MM.1S (cell line): ENCODE measurements at places on chromosomes 13 and 19.

DNA sequence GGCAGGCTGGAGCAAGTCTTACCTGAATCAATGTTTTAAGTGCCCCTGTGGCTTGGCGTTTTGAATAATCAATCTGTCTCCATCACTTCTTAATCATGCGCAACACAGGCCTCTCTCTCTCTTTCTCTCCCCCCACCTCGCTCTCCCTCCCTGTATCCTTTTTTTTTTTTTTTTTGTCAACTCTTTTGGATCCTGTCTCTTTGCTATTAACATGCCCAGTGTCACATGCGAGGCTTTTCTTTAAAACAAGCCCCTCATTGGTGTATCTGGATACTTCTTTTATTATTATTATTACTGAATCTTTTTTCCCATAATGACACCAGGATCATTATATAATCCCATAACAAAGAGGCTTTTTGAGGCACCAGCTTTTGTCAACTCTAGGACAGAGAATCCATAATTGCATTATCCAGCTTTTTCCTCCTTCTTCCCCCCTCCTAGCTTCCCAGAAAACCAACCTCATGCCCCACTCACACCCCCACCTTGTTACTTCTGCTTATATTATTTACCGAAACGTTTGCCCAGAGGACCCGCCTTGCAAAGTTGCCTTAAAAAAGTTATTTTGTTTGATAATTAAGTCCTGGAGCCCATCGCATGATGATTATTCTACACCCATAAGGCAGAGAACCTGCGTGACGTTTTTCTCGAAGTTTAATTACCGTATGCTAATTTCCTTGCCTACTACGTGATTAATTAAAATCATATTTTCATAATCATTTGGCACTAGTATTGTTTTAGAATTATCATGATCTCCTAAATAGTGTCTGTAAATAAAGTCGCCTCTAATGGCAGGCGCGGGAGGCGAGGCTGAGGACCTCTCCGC lies 148.1 kb upstream of the ZNF536 start:
- no peak for DNase-seq
- H3K36me3 ChIP-seq, result no peaks in the 10 kb centered on the region
- no peaks in the 10 kb centered on the region for H3K4me1 ChIP-seq
- no peak overlapping the region for H3K27ac ChIP-seq
- H3K27me3 ChIP-seq, result peaks cover 85% of the 10 kb centered on the region

GRCh38 chr19:12639901-12640613 lies 26.5 kb downstream of the MAN2B1 start:
- no peaks in the 10 kb centered on the region for H3K36me3 ChIP-seq
- H3K4me1 ChIP-seq, result no peaks in the 10 kb centered on the region

DNA sequence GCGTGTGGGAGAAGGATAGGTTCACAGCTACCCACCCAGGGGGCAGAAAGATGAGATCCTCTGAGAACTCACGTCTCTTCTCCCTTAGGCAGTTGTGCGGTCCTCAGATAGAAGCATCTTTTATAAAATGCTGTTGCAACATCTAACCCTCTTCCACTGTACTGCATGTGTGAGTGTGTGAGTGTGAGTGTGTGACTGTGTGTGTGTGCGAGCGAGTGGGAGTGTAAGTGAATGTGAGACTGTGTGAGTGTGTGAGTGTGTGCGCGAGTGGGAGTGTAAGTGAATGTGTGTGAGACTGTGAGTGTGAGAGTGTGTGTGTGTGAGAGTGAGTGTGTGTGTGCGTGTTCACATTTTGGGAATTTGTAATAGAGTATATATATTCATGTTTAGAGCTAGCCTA lies 55.6 kb upstream of the F7 start:
- peaks cover 7% of the 10 kb centered on the region; the same call in 1 of the 2 replicates for H3K4me1 ChIP-seq
- peaks cover 97% of the 10 kb centered on the region for H3K27me3 ChIP-seq
- no peak overlapping the region for H3K4me3 ChIP-seq
- H3K36me3 ChIP-seq, result no peaks in the 10 kb centered on the region
- H3K27ac ChIP-seq, result no peak overlapping the region
- DNase-seq, result no peak

DNA sequence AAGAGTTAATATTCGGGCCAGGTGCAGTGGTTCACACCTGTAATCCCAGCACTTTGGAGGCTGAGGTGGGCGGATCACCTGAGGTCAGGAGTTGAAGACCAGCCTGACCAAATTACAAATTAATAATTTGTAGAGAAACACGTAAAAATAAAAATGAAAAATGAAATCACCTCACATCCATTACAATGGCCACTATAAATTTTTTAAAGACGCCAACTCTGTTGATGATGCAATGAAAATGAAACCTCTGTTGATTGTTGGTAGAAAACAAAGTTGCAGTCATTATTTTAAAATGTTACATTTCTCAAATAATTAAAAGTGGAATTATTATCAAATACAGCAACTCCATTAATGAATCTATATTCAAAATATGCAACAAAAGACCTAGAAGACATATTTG lies 26.8 kb downstream of the ZNF100 start:
- no peak for DNase-seq
- no peaks in the 10 kb centered on the region for H3K36me3 ChIP-seq
- no peaks in the 10 kb centered on the region for H3K27me3 ChIP-seq
- H3K27ac ChIP-seq, result no peak overlapping the region
- no peaks in the 10 kb centered on the region for H3K4me1 ChIP-seq
- no peak overlapping the region for H3K4me3 ChIP-seq

DNA sequence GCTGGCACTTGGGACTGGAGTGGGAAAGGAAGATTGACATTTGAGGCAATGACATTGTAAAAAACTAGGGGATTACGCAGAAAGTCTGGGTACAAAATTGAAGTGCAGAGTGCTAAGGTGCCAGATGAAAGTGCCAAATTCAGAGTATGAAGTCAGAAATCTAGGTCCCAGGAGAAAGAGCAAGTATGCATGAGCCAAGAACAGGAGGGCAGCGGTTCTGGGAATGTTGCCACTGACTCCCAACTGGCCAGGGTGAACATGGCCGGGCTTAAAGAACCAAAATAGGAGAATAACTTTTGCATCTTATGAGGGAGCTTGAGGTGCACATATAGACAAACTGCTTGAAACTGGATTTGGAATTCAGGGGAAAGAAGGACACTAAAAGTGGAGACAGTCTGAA lies 495.8 kb upstream of the KLF12 start:
- no peak overlapping the region for H3K27ac ChIP-seq
- no peaks in the 10 kb centered on the region for H3K4me1 ChIP-seq
- H3K4me3 ChIP-seq, result no peak overlapping the region
- no peaks in the 10 kb centered on the region for H3K27me3 ChIP-seq

DNA sequence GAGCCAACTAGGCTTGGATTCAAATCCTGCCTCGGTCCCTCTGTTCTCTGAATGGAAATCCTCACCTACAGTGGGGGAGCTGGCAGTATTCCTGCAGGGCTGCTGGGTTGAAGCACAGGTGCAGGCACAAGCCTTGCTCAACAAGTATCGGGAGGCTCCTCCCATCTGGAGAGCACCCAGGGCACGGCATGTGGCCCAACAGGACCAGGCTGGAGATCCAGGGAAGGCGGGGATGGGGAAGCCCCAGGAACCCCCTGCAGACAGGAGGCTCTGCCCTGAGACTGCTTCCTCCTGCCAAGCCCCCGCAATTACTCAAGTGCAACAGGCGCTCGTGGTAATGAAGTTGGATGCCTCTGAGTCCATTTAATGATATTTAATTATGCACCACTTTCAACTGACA lies 128.0 kb upstream of the VSTM2B start:
- H3K4me3 ChIP-seq, result no peak overlapping the region
- DNase-seq, result no peak
- H3K36me3 ChIP-seq, result no peaks in the 10 kb centered on the region
- H3K4me1 ChIP-seq, result no peaks in the 10 kb centered on the region

GRCh38 chr19:35915443-35915842 lies 7.3 kb upstream of the TYROBP start:
- DNase-seq, result no peak
- H3K27me3 ChIP-seq, result peaks cover 62% of the 10 kb centered on the region
- H3K4me3 ChIP-seq, result no peak overlapping the region
- H3K27ac ChIP-seq, result no peak overlapping the region
- H3K4me1 ChIP-seq, result no peaks in the 10 kb centered on the region

GRCh38 chr19:4624733-4625362 lies 14.5 kb upstream of the TNFAIP8L1 start:
- H3K36me3 ChIP-seq, result no peaks in the 10 kb centered on the region
- no peak for DNase-seq
- no peak overlapping the region for H3K27ac ChIP-seq
- no peaks in the 10 kb centered on the region for H3K4me1 ChIP-seq
- H3K27me3 ChIP-seq, result peaks cover 86% of the 10 kb centered on the region

GRCh38 chr19:14830702-14831101 lies 4.3 kb downstream of the OR7A5 start:
- no peak overlapping the region for H3K27ac ChIP-seq
- no peaks in the 10 kb centered on the region for H3K36me3 ChIP-seq
- peaks cover 83% of the 10 kb centered on the region for H3K27me3 ChIP-seq
- no peak overlapping the region for H3K4me3 ChIP-seq
- no peaks in the 10 kb centered on the region for H3K4me1 ChIP-seq
- no peak for DNase-seq

GRCh38 chr19:31271306-31271911 lies 77.8 kb downstream of the TSHZ3 start:
- H3K36me3 ChIP-seq, result no peaks in the 10 kb centered on the region
- no peaks in the 10 kb centered on the region for H3K4me1 ChIP-seq
- no peak for DNase-seq

DNA sequence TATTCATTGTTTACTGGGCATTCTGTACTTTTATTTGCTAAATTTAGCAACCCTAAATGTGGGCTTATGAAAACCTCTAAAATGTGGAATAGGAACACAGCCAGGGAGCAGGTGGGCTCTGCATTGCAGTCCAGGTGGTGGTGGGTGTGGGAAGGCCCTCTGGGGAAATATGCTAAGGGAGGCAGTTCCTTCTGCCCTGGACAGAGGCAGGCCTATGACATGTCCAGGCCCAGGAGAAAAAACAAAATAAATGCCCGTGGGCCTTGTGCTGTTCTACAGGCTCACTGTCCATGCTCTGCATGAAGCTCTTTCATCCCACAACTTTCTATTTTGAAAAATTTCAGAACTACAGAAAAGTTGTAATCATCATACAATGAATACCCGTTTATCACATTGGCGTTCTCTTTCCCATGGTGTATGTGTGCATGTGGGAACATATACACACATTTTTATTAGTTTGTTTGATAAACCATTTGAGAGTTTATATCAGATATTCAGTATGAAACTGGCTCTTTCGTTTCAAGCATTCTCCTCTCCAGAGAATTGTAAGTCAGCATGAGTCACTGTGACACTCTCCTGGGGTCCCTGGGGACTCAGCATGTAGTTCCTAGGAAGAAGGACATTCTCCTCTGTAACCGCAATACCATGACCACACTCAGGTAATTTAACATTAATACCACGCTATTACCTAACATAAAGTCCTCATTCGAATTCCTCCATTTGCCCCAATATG lies 505.3 kb downstream of the COG6 start:
- no peak overlapping the region for H3K27ac ChIP-seq
- no peaks in the 10 kb centered on the region for H3K4me1 ChIP-seq
- H3K4me3 ChIP-seq, result no peak overlapping the region
- no peak for DNase-seq
- no peaks in the 10 kb centered on the region for H3K36me3 ChIP-seq
- H3K27me3 ChIP-seq, result no peaks in the 10 kb centered on the region

DNA sequence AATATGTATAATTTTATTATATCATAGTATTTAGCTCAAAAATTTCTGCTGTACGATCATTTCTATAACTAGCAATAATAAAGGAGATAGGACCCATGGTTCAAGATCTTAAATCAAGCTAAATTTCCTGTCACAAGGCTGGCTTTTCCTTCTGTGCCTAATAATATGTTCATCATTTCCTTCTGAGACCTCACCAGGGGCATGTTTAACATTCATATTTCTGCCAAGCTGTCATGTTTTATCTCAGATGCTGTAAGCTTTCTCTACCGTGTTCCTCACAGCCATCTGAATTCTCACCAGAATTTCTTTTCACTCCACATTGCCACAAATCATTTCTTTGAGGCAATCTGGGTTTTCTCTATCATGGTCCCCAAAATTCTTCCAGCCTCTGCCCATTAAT lies 482.3 kb upstream of the SGCG start:
- H3K36me3 ChIP-seq, result no peaks in the 10 kb centered on the region
- H3K27ac ChIP-seq, result no peak overlapping the region
- no peaks in the 10 kb centered on the region for H3K4me1 ChIP-seq
- DNase-seq, result no peak
- H3K4me3 ChIP-seq, result no peak overlapping the region

DNA sequence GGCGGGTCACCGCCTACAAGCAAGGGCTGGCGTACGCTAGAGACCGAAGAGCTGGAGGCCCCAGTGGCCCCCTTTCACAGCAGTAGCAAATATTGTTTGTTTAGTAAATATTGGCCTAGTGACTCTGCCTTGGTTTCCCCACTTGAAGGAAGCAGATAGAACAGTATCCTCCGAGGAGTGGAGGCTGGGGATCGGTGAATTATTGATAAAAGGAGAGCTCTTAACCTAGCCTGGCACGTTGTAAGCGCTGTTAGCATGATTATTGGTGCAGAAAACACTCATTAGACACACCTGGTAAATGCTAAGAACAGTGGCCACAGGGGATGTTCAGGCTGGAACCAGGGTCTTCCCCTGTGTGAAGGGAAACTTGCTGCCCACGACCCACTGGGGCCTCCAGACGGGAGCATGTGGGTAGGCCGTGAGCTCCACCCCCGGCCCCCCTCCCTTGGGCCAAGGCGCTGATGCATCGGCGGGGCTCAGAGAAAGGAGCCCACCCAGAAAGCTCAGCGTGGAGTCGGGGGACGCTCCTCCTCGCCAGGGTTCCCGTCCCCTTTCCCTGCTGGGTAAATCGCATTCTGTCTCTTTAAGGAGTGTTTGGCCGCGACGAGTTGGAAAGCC lies 2.3 kb downstream of the IER2 start:
- H3K27ac ChIP-seq, result peak overlapping the region; percentile 45; the same call in 1 of the 2 replicates
- peak overlapping the region; percentile 69 for H3K4me3 ChIP-seq
- no peaks in the 10 kb centered on the region for H3K36me3 ChIP-seq

GRCh38 chr13:75651013-75651412 lies 14.9 kb downstream of the LMO7 start:
- no peaks in the 10 kb centered on the region for H3K36me3 ChIP-seq
- H3K27me3 ChIP-seq, result no peaks in the 10 kb centered on the region
- no peak for DNase-seq
- H3K4me3 ChIP-seq, result no peak overlapping the region

GRCh38 chr19:19329126-19329525 lies 8.5 kb downstream of the MAU2 start:
- H3K4me3 ChIP-seq, result no peak overlapping the region
- peaks cover 4% of the 10 kb centered on the region; the same call in 1 of the 2 replicates for H3K36me3 ChIP-seq
- no peak overlapping the region; the same call in 1 of the 2 replicates for H3K27ac ChIP-seq
- H3K4me1 ChIP-seq, result no peaks in the 10 kb centered on the region

GRCh38 chr13:34152409-34152808 lies 334.5 kb downstream of the RFC3 start:
- H3K36me3 ChIP-seq, result no peaks in the 10 kb centered on the region
- no peaks in the 10 kb centered on the region for H3K27me3 ChIP-seq
- H3K4me1 ChIP-seq, result no peaks in the 10 kb centered on the region
- H3K4me3 ChIP-seq, result no peak overlapping the region
